ENCODE measurements at places on chromosomes 11 and 22. TPM values are rescaled to one million over a fixed set of nuclear protein-coding genes. Genes with fewer than 3 reads are reported as not detected.

Gene CERK
- 26.6 TPM for total RNA-seq

Gene SCYL1
- total RNA-seq: 58.6 TPM

Gene SLC7A4
- not detected for total RNA-seq

Gene SCARF2
- 0.86 TPM for total RNA-seq

Gene SNX32
- 0.08 TPM for total RNA-seq

Gene PANX1
- total RNA-seq: 29.7 TPM

Gene PIK3C2A
- 22.2 TPM for total RNA-seq

Gene OR52J3
- not detected for total RNA-seq

Gene MMP13
- 0.07 TPM for total RNA-seq

Gene SERGEF
- total RNA-seq: 16.8 TPM

Gene KCNK4
- total RNA-seq: 0.07 TPM

Gene TMPRSS13
- not detected for total RNA-seq

Gene C22orf42
- total RNA-seq: not detected

Gene HIKESHI
- 34.0 TPM for total RNA-seq

Gene BLID
- total RNA-seq: not detected

Gene TRIM49D2
- not detected for total RNA-seq

Measured in A549 treated with Hydrocortisone at 1 μM for 4 hours (cell line).